Cortex of kidney (tissue), 1 donor: ENCODE measurements at places on chromosomes 1 and 21.

DNA sequence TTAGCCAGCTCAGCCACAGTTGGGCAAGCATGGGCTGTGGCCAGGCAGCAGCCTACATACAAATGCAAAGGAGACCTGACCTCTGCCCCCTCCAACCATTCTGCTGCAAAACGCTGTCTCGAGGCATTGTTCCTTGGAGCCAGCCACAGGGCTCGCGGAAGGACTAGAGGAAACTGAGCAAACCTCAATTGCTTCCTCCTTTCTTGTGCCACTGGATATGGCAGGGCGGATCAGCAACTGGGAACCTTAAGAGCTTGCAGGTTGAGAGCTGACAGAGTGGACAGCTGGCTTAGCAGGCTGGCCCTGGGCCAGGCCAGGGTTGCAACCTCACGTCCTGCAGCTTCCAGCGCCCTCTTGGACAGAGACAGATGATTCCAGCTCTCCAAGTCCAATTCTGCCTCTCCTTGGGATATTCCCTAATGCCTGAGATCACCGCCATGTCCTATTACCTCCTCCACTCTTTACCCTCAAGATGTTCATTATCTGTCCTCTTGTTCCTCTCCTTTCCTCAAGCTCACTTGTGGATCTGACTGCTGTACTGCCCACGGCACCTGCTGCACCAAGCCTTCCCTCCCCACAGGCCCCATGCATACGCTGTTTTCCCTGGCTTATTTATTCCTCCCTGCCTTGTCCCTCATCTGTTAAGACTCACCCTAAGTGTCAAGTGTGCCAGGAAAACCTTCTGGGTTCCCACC lies 67.5 kb downstream of the SDC3 start:
- no peak for DNase-seq

- no peak for DNase-seq
These were observed 78.3 kb upstream of the RGS1 start for GRCh38 chr1:192497214-192497794.

DNA sequence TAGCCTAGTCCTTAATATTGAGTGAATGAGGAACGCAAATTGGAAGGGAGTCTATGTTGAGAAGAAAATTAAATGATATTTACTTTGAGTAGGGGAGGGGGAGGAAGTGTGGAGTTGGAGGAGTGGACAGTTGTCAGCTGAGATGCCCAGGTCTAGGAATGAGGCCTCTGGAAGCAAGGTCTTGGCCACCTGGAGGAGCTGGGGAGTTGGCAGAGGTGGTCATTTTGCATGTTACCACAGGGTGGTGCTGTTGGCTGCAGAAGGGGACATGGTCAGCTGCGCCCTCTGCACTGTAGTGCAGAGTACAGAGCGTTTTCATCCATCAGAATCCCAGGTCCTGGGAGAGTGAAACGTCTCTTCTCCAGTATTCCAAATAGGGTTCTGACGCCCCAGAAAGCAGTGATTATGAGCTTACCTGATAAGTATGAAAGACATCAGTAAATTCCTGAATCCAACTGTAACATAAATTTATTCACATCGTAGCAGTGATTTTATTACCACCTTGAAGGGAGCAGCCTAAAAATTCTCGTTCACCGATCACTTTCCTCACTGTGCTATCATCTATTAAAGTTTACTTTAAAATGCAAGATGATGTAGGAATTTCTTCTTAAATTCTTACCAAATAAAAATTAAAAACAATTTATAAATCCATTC lies 13.8 kb downstream of the PARK7 start:
- DNase-seq: no peak

DNA sequence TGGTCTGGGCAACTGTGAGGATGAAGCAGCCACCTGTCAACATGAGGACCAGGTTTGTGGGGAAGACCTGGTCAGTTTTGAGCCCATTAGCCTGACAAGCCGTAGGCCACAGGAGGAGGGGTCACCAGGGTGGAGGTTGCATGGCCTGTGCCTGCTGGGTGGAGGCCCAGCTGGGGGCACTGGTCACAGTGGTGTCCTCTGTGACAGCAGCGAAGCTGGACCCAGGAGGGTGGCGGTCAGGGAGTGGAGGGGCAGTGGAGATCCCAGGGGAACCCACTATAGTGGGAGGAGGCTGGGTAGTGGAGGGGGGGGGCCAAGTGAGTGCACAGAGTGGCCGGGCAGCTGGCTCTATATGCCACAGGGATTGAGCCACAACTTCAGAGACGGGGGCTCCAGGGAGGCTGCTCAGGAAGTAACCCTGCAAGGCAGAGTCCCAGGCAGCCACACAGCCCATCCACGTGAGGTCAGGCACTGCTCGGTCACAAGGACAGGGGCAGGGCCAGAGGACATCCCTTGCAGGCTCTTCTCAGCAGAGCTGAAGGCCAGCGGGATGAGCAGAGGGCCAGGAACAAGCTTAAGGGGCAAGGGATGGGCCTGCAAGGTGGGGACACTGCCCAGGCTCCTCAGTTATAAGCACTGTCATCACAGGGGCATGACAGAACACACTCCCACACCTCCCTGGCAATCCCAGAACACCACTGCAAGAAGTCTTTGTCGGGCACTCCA lies 2.3 kb upstream of the C1orf35 start:
- no peak for DNase-seq

GRCh38 chr1:11307852-11308251 lies 34.9 kb downstream of the UBIAD1 start:
- no peak for DNase-seq

GRCh38 chr1:119391749-119392148 lies 23.2 kb downstream of the HAO2 start:
- DNase-seq: no peak

- DNase-seq: no peak
These were observed 48.2 kb downstream of the COQ8A start for GRCh38 chr1:226988334-226988666.

DNA sequence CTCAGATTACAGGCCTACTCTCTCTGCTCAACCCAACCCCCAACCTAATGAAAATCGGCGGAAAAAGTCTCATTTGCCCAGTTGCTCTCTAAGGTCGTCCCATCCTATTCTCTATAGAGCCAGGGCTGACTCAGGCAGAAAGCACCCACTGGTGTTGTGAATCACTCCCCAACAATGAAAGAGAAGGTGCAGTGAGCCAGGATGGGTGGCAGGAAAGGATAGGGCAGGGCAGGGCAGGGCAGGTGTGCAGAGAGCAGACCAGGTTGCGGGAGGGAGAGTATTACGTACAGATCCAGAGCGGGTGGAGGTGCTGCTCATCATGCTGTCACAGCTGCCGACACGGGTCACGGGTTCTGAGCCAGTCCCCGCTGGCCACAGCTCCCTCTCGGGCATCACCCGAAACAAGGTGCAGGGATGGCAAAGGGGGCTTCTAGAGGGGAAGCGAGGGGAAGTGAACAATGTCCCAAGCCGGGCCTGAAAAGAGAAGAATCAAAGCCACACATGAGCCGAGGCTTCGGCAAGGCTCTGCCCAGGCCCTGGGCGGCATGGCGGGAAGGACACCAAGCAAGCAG lies 5.3 kb downstream of the C1orf116 start:
- DNase-seq: no peak

GRCh38 chr1:223482766-223483165 lies 89.6 kb downstream of the CCDC185 start:
- DNase-seq: no peak

- DNase-seq: no peak
These were observed 11.7 kb upstream of the ENO1 start for GRCh38 chr1:8889925-8890785.

GRCh38 chr1:3040004-3040403 lies 18.7 kb downstream of the ACTRT2 start:
- DNase-seq: no peak

- no peak for DNase-seq
These were observed 203.9 kb downstream of the HIVEP3 start for GRCh38 chr1:41714638-41715389.

- DNase-seq: no peak
These were observed 26.6 kb upstream of the LRRN2 start for GRCh38 chr1:204711947-204712701.

GRCh38 chr1:63630238-63630637 lies 37.0 kb downstream of the PGM1 start:
- DNase-seq: no peak

DNA sequence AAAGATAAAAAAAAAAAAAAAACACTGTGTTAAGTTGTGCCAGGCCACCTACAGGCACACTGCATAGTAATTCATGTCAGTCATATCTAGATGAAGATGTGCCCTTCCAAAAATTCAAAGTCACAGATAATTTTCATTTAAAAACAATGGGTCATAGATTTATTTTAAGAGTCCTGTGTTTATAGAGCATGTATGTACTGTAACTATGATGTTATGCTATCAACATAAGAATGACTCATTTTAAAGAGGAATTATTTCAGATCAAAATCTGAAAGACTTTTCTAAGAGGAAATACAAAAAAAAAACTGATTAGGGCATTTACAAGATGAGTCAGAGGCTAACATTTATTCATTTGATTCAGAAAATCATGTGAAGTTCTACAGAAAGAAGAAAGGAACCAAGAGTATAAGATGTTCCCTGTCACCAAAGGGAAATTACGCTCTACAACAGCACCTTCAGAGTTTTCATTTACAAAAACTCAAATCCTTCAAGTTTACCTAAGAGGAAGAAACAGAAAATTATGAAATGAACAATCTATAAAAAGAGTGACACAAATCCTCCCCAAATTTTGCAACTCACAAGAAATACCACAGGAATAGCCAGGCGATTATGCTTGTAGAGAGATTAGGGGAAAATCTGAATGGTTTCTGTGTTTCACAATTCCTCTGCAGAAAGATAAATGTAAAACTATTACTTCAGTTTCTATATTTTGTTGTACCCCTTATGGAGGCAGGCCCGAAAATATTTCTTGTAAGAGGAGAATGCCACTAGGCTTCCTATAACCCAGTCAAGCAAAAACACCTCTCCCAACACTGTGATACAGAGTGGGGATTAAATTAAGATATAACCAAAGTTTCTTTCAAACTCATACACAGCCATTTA lies 13.8 kb downstream of the TP53BP2 start:
- DNase-seq: no peak

DNA sequence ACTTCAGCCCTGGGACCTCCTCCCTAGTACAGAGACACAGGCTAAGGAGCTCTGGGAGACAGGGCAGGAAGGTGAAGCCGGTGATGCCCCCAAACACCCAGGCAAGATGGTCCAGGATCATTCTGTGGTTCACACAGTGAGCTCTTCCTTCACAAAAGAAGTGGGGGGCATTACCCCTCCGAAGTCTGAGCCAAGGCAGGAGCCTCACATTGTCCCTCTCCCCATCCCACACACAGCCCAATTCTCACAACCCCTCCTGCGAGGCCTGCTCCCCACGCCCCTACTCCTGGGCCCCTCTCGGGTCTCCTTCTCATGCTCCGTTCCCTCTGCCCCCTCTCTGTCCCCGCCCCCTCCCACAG lies 10.7 kb downstream of the MEF2D start:
- DNase-seq: no peak

DNA sequence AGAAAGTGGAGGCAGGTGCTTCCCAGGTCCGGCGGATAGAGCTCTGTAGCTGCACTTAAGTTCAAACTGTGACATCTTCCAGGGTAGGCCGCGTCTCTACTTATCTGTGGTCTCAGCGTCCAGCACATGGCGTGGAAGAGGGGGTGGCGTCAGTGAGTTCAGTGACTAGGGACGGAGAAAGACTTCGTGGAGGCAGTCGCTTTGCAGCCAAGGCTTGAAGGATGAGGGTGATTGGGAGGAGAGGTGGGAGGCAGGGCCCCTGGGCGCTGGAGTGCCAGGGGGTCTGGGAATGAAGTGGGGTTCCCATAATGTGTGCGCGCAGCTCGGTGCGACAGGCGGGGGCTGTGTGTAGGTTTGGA lies 444 bp upstream of the AGO1 start:
- DNase-seq: no peak

DNA sequence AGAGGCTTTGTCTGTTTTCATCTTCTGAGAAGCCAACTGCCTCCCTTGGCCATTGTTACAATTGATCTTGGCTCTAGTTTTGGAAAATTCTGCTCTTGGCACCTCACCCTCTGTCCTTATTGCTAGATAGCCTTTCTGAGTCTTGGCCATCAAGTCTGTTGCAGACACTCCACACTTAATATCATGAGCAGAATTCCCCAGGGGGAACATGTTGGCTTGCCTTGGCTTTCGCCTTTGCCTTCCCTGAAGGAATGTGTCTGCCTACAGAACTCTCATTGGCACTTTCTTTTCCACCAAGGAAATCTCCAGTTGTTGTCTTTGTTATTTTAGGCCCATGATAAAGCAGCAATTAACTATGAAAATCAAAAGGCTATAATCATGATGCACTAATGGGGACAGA lies 42.7 kb upstream of the LDLRAP1 start:
- no peak for DNase-seq

DNA sequence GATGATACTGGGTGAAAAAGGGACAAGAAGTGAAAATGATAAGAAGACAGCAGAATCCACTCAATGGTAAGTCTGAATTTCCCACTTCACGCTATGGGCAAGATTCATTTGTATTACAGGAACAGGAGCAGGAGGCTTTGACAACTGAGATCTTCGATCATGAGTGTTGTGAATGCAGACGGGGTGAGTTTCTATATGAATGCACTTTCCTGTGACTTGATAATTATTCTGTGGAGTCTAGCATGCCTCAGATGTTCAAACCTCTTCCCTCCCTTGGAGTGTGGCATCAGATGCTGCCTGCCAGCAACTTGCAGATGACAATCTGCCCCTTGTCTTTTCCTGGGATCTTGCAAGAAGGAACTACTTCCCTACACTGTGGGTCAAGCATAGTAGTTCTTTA lies 225.4 kb downstream of the HLX start:
- DNase-seq: no peak

DNA sequence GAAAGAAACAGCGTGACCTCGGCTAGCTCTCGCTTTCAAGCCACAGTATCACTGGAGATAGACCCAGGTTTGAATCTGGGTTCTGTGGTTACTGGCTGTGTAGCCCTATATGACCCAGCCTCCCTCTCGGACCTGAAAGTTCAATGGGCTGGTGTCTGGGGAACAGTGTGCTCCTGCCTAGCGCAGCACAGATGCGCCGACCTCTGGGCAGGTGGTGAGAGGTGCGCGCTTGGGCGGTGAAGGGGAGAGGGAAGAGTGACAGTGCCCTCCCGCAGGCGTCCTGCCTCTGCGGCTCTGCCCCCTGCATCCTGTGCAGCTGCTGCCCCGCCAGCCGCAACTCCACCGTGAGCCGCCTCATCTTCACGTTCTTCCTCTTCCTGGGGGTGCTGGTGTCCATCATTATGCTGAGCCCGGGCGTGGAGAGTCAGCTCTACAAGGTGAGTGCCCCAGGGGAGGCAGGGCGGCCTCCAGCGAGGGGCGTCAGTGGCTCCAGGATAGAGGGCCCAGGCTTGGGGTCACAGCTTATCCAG lies 10.5 kb downstream of the SERINC2 start:
- DNase-seq: no peak

DNA sequence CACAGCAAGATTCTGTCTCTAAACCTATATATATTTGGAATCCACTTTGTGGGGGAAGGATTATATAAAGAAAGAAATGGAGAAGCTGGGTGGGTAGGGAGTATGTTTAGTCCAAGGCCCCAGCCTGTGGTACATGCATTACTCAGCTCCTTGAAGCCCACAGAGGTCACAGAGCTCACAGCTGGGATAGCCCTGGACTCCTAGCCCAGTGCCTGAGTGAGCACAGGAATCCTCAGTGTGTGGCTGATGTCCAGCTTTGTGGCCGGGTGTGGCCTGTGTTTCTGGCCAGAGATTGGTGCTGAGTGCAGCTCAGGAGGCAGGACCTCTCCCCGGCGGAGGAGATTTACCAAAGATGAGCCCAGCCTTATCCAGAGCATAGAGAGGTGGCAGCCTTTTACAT lies 7.6 kb downstream of the CAPN9 start:
- DNase-seq: no peak
